Activated T-helper 1 cell treated with anti-CD3 and anti-CD28 coated beads, Interleukin-2, amount 50 U/mL, for 16 hours (primary cell): ENCODE measurements at places on chromosomes 16 and 17.
A peak's percentile ranks its signal among the peaks of the same experiment; 100 is the strongest.

- DNase-seq, result no peak
Observed at GRCh38 chr17:73785496-73785895, 141.3 kb upstream of the SDK2 start.

DNA sequence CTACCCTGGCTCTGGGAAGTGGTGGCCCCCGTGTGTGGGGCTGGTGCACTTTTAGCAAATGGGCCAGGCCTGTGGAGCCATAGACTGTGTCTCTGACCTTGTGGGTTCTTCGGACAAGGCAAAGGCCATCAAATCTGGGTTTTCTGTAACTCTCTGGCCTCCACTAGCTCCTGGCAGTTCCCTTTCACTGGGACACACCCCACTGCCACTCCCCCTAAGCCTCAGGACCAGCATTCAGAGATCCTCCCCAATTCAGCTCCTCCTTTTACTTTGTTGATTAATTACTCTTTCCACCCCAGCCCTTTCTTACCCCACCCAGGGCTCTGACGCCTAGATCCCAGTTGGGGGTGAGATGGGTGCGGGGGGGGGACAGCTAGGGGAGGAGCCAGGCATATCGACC lies 53.9 kb upstream of the IRX3 start:
- no peak for DNase-seq

DNA sequence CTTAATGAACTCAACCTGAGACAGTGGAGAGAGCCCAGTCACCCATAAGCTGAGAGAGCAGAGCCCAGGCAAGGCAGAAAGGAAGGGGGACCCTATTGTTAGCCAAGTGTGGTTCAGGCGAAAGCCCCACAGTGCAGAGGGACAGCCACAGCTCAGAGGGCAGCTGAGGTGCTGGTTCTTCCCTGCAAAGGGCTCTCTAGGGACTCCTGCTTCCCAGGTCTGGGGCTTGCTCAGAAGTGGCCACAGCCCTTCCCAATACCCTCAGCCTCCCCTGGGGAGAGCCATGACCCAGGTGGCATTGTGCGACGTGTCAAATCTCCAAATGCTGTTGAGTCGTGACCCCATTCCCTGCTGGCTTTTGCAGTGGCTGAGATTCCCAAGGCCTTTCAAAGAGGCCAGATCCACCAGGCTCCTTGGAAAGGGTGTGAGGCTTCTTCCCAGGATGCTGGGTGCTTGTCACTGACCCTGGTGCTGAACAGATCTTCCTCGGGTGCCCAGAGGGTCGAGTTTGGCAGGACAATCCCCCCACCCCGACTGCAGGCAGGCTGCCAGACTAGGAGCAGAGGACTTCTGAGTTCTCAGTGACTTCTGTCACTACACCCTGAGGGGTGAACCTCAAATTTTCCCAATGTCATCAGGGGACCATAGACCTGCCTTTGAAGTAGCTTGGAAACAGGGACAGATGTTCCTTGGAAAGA lies 2.5 kb upstream of the CCL17 start:
- no peak for DNase-seq

- no peak for DNase-seq
Observed at GRCh38 chr16:79595231-79595641, 5.3 kb downstream of the MAF start.

GRCh38 chr16:52861614-52862022 lies 191.1 kb downstream of the CHD9NB start:
- no peak for DNase-seq

GRCh38 chr17:42543190-42544079 lies 7.4 kb downstream of the NAGLU start:
- DNase-seq, result no peak

- DNase-seq, result no peak
Observed at GRCh38 chr17:20279631-20280030, 187.7 kb downstream of the LGALS9B start.

GRCh38 chr17:69268543-69269014 lies 40.0 kb upstream of the ABCA10 start:
- no peak for DNase-seq

DNA sequence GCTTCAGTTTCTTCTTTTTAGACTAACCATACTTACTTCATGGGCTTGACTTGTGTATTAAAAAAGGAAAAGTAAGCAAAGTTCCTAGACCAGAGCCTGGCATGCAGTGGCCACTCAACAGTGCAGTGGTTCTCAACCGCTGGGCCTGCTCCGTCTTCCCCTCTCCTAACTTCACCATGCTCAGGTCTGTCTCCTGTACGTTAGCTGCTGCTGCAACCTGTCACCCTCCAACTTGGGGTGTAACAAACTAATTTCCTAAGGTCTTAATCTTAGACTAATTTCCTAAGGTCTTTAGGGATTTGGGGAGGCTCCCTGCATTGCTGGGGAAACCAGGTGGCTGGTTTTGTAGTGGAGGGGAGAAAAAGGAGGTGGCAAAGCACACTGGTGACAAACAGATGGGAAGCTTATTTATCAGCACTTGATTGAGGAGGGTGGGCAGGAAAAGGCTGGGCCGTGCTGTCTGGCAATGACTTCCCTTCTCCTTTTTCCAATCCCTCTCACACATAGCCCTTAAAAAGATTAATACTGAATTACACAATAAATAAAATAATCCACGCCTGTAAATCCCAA lies 2.2 kb upstream of the ARL4D start:
- no peak for DNase-seq

- no peak for DNase-seq
Observed at GRCh38 chr17:30472238-30472890, 4.8 kb upstream of the GOSR1 start.

DNA sequence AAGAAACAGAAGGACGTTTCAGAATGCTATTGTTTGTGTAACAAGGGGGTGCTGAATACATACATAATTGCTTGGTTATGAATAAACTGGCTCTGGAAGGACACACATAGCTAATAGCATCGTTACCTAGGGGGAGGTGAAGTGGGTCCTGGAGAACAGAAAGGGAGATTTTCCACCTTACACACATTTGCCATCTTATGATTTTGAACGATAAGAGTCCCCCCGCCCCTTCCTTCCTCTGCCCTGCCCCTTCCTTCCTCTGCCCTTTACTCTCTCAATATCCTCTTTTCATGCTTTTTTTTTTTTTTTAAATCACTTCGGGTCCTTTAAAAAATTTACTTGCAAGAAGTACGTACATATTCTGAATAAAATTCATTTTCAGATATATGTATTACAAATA lies 902 bp upstream of the DHRS7B start:
- peak; percentile 12 for DNase-seq

GRCh38 chr17:6639586-6640535 lies 650 bp downstream of the KIAA0753 start:
- DNase-seq, result no peak

GRCh38 chr17:58968426-58969061 lies 138.1 kb downstream of the TRIM37 start:
- no peak for DNase-seq

GRCh38 chr16:55527885-55528284 lies 19.0 kb downstream of the LPCAT2 start:
- DNase-seq, result no peak

GRCh38 chr16:25575363-25575762 lies 116.4 kb upstream of the HS3ST4 start:
- DNase-seq, result no peak

DNA sequence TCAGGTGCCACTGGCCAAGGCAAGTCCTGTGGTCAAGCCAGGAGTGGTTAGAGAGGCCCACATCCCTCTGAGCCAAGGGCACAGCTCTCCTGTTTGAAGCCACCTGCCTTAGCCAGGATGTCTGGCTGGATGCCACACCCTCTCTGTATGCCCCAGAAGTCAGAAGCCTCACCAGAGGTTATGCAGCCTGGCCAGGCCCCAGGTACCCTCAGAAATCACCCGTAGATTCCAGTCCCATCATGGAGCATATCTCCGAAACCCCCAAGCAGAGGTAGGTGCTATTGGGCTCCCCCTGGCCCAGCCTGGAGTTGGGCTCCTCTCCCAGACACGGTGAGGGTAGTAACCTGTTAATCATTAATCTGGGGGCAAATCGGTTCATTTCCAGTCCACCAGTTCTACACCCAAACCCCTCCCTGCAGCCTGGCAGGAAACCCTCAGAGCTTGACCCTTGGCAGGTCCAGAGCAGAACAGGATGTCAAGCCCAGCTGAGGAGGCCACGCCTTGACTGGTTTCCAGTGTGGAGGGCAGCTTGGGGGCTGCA lies 60.6 kb upstream of the TMEM97 start:
- DNase-seq, result no peak

DNA sequence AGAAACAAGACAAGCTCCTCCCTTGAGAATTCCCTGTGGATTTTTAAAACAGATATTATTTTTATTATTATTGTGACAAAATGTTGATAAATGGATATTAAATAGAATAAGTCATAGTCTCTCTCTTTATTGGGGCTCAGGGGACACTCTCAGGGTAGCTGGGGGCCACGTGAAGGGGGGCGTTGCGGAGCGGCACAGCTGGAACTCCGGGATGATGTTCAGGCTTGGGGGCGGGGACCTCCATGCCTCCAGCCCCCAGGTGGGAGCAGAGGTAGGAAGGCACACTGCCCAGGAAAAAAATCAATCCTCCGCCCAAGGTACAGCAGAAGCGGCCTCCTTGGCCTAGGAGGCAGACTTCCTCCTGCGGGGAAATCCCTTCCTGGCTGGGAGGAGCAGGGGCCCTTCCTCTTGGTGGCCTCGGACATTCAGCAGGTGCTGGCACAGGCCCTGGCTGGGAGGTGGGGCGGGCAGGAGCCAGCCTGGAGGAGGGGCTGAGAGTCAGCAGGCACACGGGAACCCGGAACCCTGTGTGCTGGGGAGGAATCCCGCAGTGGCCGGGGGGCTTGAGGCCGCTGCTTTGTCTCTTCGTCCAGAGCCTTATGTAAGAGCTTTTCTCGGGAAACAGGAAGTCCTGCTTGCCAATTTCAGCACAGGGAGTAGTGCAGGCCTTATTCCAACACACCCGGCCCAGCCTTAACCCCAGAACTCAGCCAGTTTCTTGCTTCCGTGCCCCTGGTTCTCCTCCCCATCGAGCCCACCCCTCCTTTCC lies 591 bp upstream of the TNFSF13 start:
- DNase-seq, result no peak

GRCh38 chr17:74417178-74418045 lies 14.5 kb upstream of the GPRC5C start:
- DNase-seq, result no peak

GRCh38 chr16:51569203-51569931 lies 418.3 kb upstream of the SALL1 start:
- DNase-seq, result no peak

GRCh38 chr17:5364156-5364555 lies 55.3 kb downstream of the NUP88 start:
- DNase-seq, result no peak

GRCh38 chr17:43760254-43760852 lies 1.8 kb upstream of the SOST start:
- DNase-seq, result peak; percentile 86

GRCh38 chr17:231191-231965 lies 49.9 kb upstream of the DOC2B start:
- DNase-seq, result no peak

DNA sequence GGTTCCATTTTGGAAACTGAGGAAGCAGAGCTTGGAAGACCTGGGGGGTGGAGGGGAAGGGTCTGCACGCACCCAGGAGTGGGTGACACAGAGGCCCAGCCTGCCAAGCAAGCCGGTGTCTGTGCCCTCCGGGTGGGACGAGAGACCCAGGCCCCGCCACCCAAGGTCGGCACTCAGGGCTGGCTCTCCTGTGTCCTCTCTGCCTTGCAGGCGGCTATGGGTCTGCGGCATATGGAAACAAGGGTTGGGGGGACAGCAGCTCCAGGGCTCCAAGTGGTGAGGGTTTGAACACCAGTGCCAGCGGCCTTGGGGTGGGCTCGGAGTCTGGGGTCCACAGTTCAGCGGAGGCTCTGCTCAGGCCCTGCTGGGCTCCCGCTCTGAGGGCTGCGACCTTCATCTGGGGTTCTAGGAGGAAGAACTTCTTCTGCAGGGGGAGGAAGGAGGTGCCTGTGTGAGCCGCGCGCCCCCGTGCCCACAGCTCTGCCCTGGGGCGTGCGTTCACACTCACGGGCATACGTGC lies 4.6 kb upstream of the CD7 start:
- no peak for DNase-seq

GRCh38 chr16:24253192-24253591 lies 2.9 kb upstream of the CACNG3 start:
- DNase-seq, result no peak

DNA sequence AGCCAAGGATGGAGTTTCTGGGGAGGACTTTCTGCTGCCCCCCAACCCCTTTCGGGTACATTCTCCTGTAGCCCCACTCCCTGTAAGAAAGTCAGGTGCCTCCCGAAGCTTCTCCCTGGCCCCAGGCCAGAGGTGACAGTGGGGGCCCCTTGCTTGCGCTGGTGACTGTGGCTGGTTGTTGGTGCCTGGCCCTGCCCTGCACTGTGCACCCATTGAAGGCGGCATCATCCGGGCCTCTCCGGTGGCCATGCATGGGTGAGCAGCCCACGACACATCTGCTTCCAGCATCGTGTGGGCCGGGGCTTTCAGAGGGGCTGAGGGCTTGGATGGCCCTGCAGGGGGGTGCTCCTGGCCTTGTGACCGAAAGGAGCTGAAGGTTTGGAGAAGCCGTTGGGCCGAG lies 297.0 kb downstream of the SEC14L1 start:
- DNase-seq, result no peak

DNA sequence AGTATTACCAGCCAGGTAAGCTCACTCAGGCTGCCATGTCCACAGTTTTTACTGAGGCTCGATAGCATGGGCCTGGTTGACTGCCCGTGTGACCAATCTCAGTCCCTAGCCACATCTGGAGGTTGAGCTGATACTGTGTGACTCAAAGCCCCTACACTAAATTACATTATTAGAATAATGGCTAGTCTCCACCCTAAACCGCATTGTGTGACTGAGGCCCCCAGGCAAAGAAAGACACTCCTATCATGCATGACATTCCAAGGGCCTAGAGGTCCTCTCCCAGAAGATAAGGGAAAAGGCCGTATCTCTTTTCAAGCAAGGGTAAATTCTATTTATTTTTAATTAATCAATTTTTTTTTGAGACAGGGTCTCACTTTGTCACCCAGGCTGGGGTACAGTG lies 505.3 kb downstream of the HAPSTR1 start:
- no peak for DNase-seq

GRCh38 chr17:1605681-1606351 lies 22.8 kb downstream of the SLC43A2 start:
- no peak for DNase-seq

GRCh38 chr16:14364386-14365199 lies 265.5 kb downstream of the PARN start:
- DNase-seq, result no peak

DNA sequence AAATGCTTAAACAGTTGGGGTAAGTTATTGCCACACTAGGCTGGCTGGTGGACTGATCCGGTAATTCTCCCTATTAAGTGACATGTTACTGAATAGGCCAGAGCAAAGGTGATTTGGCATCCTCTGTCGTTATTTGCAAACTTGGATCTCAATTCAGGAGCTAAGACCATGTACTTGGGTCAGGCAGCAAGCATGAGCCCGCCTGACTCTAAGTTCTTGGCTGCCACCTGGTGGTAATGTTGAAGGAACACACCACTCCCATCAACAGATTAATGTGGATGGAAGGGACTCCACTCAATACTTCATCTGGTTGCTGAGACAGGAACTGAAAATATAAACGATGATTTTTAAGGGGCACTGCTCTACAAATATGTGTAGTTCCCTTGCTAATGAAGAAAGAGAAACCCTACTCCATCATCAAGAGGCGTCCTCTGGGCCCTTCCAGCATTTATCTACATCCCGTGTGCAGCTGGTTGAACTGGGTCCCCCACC lies 70.8 kb downstream of the EMP2 start:
- DNase-seq, result peak; percentile 39
